ENCODE measurements at places on chromosomes 13 and 19. TPM values are rescaled to one million over a fixed set of nuclear protein-coding genes. Genes with fewer than 3 reads are reported as not detected.

- DNase-seq = no peak
These were observed 13.5 kb downstream of the PPP1R13L start for GRCh38 chr19:45391346-45391745.

DNA sequence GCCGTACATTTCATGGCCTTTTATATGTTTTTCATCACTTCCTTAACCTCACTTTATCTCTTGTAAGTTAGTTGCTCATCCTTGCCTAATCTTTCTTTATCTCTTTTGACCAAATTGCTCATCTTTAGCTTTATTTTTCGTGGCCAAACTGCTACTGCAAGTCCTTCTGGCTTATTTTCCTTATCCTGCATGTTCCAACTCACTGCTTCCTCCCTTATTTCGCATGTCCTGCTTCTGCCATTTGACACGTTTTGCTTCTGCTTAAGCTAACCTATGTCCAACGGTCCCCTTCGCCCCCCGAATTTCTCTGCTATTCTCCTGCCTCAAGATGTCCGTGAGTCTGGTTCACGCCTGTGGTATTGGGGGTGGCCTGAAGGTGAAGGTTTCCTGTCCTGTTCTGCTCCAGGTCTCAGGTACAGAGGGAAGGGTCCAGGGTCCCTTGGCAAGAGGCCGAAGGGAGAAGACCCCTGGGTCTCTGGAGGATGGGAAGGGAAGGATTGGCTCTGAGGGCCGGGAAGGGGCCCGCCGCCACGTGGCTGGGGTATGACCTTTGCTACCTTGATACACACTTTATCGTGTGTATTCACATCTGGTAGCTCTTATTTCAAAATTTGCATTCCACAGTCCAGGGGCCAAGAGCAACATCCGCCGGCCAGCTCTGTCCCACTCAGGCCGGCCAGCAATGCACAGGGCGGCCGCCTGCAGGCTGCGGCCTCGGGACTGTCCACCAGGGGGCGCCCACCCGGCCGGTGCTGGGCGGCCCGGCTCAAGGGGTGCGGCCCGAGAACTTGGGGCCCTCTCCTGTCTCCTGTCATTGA lies 2.9 kb upstream of the C19orf85 start:
- peak; percentile 86 for DNase-seq

DNA sequence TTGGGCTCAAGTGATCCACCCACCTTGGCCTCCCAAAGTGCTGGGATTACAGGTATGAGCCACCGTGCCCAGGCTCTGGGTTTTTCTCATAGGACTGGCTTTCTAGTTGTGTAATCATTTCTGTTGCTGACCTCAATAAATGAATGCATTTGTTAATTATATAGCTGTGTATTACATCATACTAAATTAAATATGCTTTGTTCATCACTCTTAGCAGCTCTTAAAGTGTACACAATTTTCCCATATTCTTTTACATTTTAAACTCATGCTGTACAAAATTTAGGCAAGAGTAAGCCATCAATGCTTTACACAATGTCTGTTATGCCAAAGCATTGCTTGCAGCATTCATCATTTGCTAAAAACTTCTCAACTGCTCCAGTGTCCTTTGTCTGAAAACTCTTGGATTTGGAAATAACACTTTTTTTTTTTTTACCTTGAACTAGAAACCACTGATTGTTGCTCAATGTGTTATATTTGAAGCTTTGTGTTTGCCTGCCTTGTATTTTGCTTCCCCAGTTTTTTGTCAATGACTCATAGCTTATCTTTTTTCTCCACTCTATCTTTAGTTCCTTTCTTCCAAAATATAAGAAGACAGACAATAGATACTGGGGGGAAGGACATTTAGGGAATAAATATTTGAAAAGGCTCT lies 31.4 kb downstream of the CCDC122 start:
- peak; percentile 96 for DNase-seq

- peak; percentile 4 for DNase-seq
These were observed 41.1 kb downstream of the GPR12 start for GRCh38 chr13:26719356-26719945.

The C5AR2 gene
- total RNA-seq = 0.63 TPM

GRCh38 chr19:2187159-2187558 lies 23.4 kb downstream of the DOT1L start:
- no peak for DNase-seq

The CEACAM20 gene
- total RNA-seq = not detected

The EHD2 gene
- 110 TPM for total RNA-seq

GRCh38 chr13:64900039-64900438 lies 2330.1 kb downstream of the PCDH9 start:
- no peak for DNase-seq

DNA sequence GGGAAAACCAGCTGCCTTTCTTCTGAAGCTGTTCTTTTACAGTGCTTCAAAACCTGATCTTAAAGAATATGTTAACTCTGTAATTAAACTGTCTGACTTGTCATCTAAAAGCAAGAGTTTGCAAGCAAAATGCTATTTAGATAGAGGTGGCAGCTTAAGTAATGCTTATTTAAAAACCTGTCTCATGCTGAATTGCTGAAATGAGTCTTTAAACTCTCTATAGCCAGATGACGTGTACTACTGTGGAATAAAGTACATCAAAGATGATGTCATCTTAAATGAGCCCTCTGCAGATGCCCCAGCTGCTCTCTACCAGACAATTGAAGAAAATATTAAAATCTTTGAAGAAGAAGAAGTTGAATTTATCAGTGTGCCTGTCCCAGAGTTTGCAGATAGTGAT lies 22.9 kb downstream of the ITM2B start:
- no peak for DNase-seq

The ATP4B gene
- not detected for total RNA-seq

GRCh38 chr19:50480281-50481111 lies 3.8 kb upstream of the GARIN5A start:
- DNase-seq = no peak

GRCh38 chr19:54206030-54206830 lies 5.6 kb downstream of the RPS9 start:
- DNase-seq = no peak

The CD70 gene
- 0.09 TPM for total RNA-seq

DNA sequence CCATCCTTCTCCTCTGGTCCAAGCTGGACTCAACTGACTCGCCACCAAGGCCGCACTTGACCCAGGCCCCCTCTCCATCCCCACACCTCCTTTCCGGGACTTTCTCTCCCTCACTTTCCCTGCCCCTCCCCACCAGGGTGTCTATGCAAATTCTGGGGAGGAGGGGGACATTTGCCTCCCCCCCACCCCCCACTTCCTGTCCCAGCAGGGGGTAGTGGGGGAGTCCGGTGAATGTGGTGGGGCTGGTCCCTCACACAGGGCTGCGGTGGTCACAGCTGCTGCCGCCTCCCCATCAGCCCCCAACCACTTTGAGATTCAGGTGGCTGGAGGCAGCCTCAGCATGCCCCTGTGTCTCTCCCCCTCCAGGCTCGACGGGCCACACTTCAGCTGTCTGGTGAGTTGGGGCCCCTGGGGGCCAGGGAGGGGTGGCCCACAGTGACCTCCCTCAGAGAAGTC lies 870 bp downstream of the SPIB start:
- no peak for DNase-seq

DNA sequence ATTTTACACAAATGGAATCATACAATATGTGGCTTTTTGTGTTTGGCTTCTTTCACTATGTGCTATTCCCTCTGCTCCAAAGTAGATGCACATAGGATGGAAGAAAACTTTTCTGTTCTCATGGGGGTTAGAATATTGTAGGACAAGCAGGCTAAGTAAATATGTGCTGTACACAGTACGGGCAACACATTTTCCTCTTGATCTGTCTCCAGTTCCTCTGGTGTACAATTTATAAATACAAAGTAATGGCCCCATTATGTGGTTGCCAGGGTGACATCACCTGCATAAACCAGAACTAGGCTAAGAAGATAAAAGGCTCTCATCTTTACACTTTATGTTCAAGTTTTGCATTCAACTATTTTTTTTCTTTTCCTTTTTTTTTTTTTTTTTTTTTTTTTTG lies 41.0 kb upstream of the SOX21 start:
- no peak for DNase-seq

The MAP4K1 gene
- total RNA-seq = 0.57 TPM

- DNase-seq = no peak
These were observed 3.1 kb downstream of the RANBP3 start for GRCh38 chr19:5974721-5975387.

The SPACA4 gene
- not detected for total RNA-seq

DNA sequence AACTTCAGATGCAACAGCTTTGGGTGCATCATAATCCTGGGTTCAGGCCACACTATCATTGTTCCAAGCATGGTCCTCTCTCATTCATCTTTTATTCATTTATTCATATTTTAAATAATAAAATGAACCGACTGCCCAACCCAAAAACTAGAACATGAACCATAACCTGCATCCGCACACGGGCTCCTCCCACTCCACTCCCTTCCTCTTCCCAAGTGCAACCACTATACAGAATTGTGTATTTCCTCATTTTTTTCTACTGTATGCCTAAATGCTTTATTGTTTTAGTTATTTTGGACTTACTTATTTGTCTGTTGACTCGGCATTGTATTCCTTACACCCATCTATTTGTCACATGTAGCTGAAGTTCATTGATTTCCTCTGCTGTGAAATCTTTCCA lies 30.7 kb upstream of the POMP start:
- DNase-seq = no peak

Measured in fibroblast of the aortic adventitia (primary cell).